ENCODE measurements at places on chromosomes 7 and 10. TPM values are rescaled to one million over a fixed set of nuclear protein-coding genes. Genes with fewer than 3 reads are reported as not detected.

DNA sequence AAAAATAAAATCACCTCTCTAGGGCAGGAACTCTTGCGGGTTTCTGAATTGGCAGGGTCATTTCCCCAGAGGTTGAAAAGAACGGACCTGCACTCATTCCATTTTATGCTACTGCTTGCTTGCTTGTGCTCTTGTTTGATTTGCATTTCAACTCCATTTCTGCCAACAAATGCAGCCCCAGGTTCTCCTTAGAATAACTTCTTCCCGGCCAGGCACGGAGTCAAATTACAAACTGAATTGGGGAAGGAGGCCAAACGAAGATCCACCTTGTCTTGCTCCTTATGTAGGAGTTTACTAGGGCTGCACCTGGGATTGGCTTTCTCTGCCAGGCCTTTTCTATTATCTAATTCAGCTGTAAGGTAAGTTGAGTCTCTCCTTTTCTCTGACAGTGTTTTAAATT, 79.6 kb downstream of the HGF start:
- DNase-seq, result no peak

- DNase-seq, result peak; percentile 75
These were observed 102.2 kb downstream of the RBM20 start for GRCh38 chr10:110746254-110746826.

DNA sequence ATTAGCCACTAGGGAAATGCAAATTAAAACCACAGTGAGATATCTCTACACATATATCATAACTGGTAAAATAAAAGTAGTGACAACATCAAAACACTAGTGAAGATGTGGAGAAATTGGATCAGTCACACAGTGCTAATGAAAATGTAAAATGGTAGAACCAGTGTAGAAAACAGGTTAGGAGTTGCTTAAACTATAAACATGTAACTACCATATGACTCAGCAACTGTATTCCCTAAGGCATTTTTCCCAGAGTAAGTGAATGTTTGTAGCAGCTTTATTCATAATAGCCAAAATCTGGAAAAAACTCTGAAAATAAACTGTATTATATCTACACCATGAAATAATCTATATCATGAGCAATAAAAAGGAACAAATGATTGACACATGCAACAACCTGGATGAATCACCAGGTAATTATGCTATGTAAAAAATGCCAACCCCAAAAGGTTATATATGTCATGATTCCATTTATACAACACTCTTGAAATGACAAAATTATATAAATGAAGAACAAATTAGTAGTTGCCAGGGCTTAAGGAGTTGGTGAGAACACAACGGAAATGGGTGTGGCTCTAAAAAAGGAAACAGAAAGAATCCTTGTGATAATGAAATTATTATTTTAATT, 22.8 kb downstream of the SLC25A40 start:
- DNase-seq, result no peak

- no peak for DNase-seq
These were observed 627.4 kb upstream of the PFKP start for GRCh38 chr10:2439983-2440382.

DNA sequence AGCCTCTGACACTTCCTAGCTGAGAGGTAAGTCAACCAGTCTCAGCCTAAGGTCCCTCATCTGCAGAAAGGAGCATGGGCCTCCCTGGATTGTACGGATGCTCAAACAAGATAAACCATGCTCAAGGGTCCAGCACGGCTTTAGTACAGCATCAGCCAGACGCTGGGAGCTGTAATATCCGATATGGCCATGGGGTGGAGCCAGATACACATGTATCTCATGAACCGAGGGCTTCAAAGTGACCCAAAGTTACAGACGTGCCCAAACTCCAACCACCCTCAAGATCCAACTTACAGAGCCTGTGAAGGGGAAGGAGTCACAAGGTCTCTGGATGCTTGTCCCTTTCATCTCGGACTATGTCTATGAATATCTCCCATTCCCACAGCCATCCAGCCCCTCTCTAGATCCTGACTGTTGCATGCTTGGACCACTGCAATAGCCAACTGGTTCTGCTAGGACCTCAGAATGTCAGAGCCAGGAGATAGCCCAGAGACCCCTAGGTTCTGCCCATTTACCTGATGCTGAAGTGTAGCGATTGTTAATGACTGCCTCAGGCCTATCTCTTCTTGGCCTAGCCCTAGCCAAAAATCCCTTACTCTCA, 142.4 kb downstream of the SH3PXD2A start:
- DNase-seq, result peak; percentile 91

- no peak for DNase-seq
These were observed 902.6 kb upstream of the MBL2 start for GRCh38 chr10:53675177-53675576.

Gene MYPN
- total RNA-seq, result not detected

Gene IRF5
- total RNA-seq, result 6.6 TPM

Gene HPSE2
- total RNA-seq, result 11.8 TPM

Gene UTF1
- not detected for total RNA-seq
